Ascending aorta (tissue), 2 donors: ENCODE measurements at places on chromosomes 13 and 19. TPM values are rescaled to one million over a fixed set of nuclear protein-coding genes. Genes with fewer than 3 reads are reported as not detected.
A peak's percentile ranks its signal among the peaks of the same experiment; 100 is the strongest.

COMP gene
- 5.0 TPM for total RNA-seq

ZNF846 gene
- 1.9 TPM for total RNA-seq

CYP4F3 gene
- not detected for total RNA-seq

CABP5 gene
- total RNA-seq: not detected

SNRPA gene
- total RNA-seq: 154 TPM

OR7C1 gene
- total RNA-seq: not detected

MISP3 gene
- 6.0 TPM for total RNA-seq

CFD gene
- 1,680 TPM for total RNA-seq

DNA sequence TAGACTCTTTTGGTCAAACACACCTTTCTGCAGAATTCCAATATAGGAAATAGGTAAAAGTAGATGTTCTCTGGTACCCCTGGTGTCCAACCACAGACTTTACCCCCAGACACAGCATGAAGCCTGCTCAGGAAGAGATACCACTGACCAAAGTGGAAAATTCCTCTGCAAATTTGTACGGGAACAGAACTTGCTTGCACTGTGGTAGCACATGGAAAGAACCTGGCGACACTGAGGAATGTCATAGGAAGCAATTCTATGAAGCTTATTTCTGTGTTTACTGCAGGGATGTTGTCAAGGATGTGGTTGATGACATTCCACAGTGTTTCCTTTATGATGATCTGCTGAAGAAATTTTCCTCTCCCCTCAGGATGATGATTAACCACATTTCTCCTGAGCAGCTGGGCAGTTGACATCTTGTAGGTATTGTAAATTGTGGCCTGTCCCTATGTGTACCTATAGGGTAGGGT is 48.9 kb upstream of the TNFSF11 start:
- no peak overlapping the region for H3K4me3 ChIP-seq
- DNase-seq: no peak
- H3K4me1 ChIP-seq: no peaks in the 10 kb centered on the region
- no peak overlapping the region for H3K27ac ChIP-seq

DNA sequence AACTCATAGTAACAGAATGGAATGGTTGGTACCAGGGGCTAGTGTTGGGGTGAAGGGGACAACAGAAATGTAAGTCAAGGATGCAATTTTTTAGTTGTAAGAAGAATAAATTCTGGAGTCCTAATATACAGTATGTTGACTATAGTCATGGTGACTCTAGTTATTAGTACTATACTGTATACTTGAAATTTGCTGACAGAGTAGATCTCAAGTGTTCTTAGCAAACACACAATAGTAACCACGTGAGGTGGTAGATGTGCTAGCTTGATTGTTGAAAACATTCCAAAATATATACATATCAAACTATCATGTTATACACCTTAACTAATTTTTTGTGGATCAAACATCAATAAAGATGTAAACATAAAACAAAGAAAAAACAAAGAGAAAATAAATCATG is 1345.1 kb upstream of the PCDH20 start:
- no peaks in the 10 kb centered on the region for H3K27me3 ChIP-seq
- H3K4me1 ChIP-seq: no peaks in the 10 kb centered on the region
- no peak for DNase-seq
- H3K27ac ChIP-seq: no peak overlapping the region
- H3K36me3 ChIP-seq: no peaks in the 10 kb centered on the region
- no peak overlapping the region for H3K4me3 ChIP-seq

GRCh38 chr19:34985249-34986022 is 14.7 kb upstream of the GRAMD1A start:
- no peaks in the 10 kb centered on the region for H3K36me3 ChIP-seq
- no peak overlapping the region for H3K27ac ChIP-seq
- no peaks in the 10 kb centered on the region for H3K27me3 ChIP-seq

DNA sequence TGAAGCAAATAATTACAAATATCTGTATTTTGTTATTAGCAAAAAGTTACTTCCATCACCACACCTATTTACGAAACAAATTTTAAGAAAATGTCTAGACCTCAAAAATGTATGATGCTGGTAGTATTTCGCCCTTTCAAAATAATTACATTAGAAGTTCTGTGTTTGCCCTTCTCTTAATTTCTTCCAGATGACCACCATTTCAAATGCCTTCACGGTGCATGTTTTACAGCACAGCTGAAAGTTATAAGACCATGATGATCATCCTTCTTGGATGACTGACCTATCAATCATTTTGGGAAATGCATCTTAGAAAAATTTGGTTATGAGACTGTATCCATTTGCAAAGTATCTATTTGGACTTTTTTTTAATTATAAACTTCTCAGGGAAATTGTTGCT is 390.8 kb downstream of the SLITRK6 start:
- DNase-seq: no peak
- no peaks in the 10 kb centered on the region for H3K4me1 ChIP-seq
- no peaks in the 10 kb centered on the region for H3K36me3 ChIP-seq
- no peaks in the 10 kb centered on the region for H3K27me3 ChIP-seq

DNA sequence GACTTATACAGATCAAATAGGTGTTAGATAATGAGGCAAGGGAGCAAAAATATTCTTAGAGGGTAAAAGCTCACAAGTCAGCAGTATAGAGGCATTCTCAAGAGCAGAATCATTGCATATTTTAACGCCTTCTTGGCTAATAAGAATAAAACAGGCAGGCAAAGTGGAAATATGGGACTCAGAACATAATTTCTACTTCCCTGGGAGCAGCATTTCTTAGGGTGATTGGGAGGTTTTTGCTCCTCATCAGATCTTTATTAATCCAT is 39.6 kb downstream of the LHFPL6 start:
- no peaks in the 10 kb centered on the region for H3K27me3 ChIP-seq
- no peak overlapping the region for H3K4me3 ChIP-seq
- DNase-seq: no peak
- no peaks in the 10 kb centered on the region for H3K36me3 ChIP-seq
- no peak overlapping the region for H3K27ac ChIP-seq

DNA sequence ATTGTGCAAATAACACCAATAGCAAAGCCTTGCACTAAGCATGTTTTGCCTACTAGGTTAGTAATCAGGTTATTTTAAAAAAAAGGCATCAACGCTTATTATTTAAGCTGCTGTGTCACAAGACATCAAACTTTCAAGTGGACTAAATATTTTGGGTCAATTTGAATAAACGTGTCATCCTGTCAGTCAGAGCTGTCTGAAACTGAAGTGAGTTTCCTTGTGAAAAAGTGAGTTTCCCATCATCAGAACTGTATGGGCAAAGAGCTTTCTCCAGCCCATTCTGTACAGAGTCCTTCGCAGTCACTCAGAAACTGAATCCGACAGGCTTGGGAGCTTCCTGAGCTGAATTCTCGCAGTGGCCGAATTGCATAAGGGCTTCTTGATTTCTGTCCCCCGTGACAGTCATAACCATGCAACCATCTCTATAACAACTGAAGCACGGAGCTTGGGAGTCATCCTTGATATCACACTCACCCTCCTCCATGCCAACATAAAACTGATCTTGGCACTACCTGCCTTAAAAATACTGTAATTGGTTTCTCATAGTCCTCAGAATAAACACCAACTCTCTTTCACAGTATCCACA is 139.8 kb downstream of the MIPEP start:
- H3K36me3 ChIP-seq: no peaks in the 10 kb centered on the region
- no peaks in the 10 kb centered on the region for H3K4me1 ChIP-seq
- DNase-seq: no peak
- no peaks in the 10 kb centered on the region for H3K27me3 ChIP-seq
- H3K27ac ChIP-seq: no peak overlapping the region

- no peaks in the 10 kb centered on the region for H3K27me3 ChIP-seq
- DNase-seq: peak; percentile 39
- H3K4me3 ChIP-seq: no peak overlapping the region
- peak overlapping the region; percentile 91 for H3K27ac ChIP-seq
- no peaks in the 10 kb centered on the region for H3K36me3 ChIP-seq
Measured at GRCh38 chr13:45325806-45326205, 15.2 kb downstream of the TPT1 start.

- no peak overlapping the region for H3K27ac ChIP-seq
- H3K36me3 ChIP-seq: no peaks in the 10 kb centered on the region
- no peak for DNase-seq
- no peaks in the 10 kb centered on the region for H3K4me1 ChIP-seq
Measured at GRCh38 chr13:51033421-51034185, 77.5 kb downstream of the C13orf42 start.

- H3K27ac ChIP-seq: no peak overlapping the region
- H3K4me1 ChIP-seq: no peaks in the 10 kb centered on the region
- no peaks in the 10 kb centered on the region for H3K36me3 ChIP-seq
- no peak overlapping the region for H3K4me3 ChIP-seq
Measured at GRCh38 chr13:38872693-38873092, 117.9 kb downstream of the STOML3 start.

GRCh38 chr19:53132141-53132991 is at the start of gene ZNF415:
TSS of gene ZNF415 (minus strand) at chr19:53132910. CDS start at chr19:53122676, 10,234 bp downstream.
- H3K4me3 ChIP-seq: peak within 1 kb of the TSS; percentile 72
- H3K36me3 ChIP-seq: no peaks in the 10 kb centered on the region
- peak within 1 kb of the TSS; percentile 49 for H3K27ac ChIP-seq
- H3K4me1 ChIP-seq: peaks cover 6% of the 10 kb centered on the region
- DNase-seq: peak; percentile 11
